NCI-H1105 treated with DMSO at 0.1 percent for 48 hours (cell line): ENCODE measurements at places on chromosomes 3 and 15.

- no peak for DNase-seq
Measured at GRCh38 chr3:104596054-104596453, 770.7 kb upstream of the ALCAM start.

- peak; percentile 18 for DNase-seq
Measured at GRCh38 chr15:100877551-100877950, 2.1 kb upstream of the ALDH1A3 start.

DNA sequence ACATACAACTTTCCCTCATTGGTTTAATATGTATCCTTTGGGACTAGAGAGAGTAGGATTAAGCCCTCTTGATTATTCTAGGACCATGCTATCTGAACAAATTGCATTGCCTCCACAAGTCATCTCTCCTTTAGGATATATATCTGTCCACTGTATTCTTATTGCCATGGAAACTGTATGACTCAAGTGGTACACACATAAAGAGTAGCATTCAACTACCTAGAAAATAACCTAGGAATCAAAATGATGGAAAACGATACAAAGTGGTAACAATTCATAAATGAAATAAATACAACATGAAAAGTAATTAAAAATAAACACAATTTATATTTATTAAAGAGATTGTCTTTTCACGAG lies 212.1 kb upstream of the P2RY1 start:
- DNase-seq, result no peak

GRCh38 chr3:169494982-169495381 lies 168.5 kb downstream of the MECOM start:
- DNase-seq, result peak; percentile 92

DNA sequence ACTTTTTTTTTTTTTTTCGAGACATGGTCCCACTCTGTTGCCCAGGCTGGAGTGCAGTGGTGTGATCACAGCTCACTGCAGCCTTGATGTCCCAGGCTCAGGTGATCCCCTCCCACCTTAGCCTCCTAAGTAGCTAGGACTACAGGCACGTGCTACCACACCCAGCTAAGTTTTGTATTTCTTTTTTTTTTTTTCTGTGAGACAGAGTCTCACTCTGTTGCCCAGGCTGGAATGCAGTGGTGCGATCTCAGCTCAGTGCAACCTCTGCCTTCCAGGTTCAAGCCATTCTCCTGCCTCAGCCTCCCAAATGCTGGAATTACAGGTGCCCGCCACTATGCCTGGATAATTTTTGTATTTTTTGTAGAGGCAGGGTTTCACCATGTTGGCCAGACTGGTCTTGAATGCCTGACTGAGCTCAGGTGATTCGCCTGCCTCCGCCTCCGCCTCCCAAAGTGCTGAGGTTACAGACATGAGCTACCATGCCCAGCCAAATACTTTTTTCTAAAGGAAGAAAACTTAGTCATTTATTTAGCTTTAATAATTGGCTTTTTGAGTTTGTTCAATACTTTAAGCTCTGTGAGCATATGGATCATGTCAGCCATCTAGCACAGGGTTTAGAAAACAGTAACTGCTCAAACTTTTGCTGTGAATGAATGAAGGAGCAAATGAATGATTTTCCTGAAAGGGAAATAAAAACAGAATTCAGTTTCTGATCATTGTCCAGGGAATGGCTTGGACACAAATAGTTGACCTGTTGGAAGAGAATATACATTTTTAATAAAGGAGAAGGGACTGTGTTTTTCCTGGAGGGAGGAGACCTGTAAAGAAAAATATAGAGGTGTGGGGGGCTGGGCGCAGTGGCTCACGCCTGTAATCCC lies 26.0 kb downstream of the UBE2E1 start:
- DNase-seq, result no peak

DNA sequence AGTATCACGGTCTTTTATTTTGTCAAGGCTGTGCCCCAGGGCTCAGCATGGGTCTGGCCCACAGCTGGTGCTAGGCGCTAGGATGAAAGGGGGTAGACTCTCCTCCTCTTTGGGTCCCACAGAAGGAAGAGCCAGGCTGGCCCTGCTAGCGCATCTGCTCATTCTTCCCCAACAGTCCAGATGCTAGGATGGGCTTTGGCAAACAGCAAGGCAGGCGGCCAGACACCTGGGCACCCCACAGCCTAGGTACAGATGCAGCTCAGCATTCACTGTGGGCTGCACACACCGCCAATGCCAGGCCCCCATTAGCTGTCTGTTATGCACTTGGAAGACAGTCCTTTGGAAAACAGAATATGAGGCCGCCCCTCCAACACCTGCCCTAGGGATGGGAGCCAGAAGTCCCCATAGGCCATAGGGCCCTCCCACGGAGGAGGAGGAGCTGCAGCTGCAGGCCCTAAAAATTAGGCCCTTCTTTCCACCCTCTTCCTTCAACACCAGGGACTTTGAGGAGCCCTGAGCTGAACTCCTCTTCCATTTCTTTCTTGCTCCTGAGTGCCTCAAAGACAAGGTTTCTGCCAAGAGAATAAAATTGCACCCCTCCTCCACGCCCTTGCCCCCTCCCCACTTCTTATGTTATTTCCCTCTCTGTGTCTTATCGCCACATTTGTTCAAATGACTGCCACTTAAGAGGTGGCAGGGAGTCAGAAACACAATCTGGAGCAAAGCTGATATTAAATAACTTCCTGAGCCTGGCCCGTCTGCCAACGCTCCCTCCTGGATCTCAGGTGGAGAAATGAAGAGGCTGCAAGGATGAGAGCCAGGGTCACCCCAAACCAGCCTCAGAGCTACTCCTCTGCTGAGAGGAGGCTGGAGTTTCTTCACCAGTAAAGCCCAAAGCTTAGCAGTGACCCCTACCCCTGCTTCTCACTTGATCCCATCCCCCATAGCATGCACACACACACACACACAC lies 13.7 kb downstream of the NTRK3 start:
- no peak for DNase-seq

DNA sequence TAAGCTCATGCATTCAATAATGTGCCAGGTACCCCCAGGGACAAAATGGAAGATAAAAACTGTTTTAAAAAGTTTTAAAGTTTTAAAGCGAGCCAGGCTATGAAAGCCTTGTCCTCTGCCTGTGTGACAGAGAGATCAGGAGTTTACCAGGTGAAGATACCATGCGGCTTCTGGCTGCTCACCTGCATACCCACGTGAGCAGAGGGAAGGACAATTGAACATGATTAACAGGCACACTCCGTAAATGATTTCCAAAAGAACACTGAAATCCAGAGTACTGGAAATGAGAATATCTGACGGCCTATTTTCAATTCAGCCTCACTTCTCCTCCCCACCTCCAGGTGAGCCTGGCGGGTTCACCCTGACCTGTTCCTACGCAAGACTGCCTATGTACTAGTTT lies 42.1 kb downstream of the CCDC191 start:
- DNase-seq, result no peak

- no peak for DNase-seq
Measured at GRCh38 chr3:114762144-114762543, 384.9 kb downstream of the ZBTB20 start.

- no peak for DNase-seq
Measured at GRCh38 chr3:122092460-122093165, 37.5 kb downstream of the CD86 start.

DNA sequence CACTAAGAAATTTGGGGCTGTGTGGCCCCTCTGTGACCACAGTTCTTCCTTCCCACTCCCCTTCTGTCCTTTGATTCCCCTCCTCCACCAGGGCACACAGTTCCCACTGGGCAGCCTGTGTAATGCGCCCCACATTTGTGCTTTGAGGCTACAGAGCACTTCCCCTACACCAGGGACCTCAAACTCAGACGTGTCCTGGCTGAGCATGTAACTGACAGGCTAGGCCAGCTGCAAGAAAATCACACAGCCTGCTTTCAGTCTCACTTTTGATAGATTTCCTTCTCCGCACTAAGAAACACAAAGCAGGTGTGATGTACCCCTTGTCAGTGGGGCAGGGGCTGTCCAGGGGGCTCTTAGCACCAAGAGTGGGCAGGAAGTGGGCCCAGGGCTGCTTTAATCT lies 29.6 kb downstream of the PRKCD start:
- no peak for DNase-seq

- DNase-seq, result peak; percentile 43
Measured at GRCh38 chr15:90266061-90266431, 574 bp downstream of the NGRN start.

DNA sequence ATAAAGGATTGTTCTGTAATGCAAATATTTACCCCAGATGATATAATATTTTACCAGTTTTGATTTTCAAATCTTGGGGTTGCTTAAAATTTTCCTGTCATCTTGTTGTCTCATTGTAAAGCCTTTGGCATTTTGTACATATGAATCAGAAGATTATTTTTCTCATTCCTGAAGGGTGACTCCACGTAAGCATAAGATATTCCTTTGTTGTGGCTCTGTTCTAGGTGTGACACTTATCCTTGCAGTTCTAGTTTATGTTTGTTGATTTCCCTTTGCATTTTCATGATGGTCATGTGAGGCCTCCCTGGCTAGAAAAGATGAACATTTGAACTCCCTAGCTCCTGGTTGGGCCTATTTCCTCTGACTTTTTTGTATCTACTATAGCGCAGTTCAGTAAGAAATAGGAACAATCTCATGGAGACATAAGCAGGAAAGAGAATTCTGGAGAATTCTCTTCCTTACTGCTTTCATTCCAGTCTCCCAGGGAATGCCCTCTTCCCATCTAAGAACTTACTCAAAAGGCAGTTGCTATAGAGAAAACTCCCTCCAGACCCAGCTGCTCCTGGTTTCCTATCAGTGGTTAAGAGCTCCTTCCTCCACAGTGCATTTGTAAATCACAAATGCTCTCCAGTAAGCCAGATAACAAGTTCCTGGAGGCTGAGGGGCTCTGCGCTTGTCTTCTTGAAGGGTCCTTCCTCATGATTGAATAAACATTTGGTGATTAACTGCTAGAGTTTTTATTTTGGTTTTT lies 124.7 kb downstream of the WNT5A start:
- DNase-seq, result no peak

GRCh38 chr3:8987645-8988383 lies 24.5 kb upstream of the RAD18 start:
- no peak for DNase-seq

DNA sequence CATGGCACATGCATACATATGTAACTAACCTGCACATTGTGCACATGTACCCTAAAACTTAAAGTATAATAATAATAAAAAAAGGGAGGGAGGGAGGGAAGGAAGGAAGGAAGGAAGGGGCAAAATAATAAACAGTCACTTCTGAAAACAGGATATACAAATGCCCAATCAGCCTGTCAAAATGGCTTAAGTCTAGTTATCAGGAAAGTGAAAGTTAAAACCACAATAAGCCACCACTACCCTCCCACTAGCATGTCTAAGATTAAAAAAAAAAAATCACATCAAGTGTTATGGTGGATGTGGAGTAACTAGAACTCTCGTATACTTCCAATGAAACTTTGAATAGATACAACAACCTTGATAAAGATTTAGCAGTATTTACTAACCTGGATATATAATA lies 145.6 kb upstream of the GMNC start:
- no peak for DNase-seq

DNA sequence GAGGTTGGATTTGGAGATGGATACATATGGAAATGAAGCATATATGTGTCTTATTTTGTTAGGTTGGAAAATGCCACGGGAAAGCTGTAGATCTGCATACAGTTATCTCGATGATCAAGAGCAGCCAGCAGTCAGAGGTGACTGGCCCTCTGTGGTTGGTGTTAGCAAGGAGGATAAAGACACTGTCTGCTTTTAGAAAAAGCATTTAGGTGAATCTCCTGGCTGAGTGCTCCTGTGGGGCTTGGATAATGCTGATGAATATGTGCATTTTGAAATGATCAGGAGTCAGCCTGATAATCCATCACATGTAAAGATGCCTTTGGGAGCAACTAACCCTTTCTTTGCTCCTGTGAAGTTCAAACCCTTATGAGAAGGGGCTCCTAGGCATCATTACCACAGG lies 24.9 kb upstream of the GLCE start:
- no peak for DNase-seq

DNA sequence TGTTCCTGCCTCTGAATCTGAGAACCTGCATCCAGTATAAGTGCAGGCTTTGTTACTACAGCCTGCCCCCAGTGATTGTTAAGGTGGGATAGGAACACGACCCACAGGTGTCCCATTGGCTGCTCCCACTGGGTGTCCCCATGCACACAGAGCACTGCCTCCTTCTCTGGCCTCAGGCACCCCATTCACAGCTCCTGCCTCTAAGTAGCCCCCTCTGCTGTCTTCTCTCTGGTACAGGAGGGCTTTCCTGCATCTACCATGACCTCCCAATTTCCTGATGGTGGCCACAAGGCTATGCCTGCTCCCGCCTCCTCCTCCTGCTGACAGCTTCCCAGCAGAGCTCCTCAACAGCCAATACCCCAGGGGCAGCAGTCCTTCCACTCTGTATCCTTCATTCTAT lies 238.6 kb upstream of the TMC3 start:
- DNase-seq, result no peak

GRCh38 chr3:104556372-104557078 lies 810.2 kb upstream of the ALCAM start:
- DNase-seq, result no peak

DNA sequence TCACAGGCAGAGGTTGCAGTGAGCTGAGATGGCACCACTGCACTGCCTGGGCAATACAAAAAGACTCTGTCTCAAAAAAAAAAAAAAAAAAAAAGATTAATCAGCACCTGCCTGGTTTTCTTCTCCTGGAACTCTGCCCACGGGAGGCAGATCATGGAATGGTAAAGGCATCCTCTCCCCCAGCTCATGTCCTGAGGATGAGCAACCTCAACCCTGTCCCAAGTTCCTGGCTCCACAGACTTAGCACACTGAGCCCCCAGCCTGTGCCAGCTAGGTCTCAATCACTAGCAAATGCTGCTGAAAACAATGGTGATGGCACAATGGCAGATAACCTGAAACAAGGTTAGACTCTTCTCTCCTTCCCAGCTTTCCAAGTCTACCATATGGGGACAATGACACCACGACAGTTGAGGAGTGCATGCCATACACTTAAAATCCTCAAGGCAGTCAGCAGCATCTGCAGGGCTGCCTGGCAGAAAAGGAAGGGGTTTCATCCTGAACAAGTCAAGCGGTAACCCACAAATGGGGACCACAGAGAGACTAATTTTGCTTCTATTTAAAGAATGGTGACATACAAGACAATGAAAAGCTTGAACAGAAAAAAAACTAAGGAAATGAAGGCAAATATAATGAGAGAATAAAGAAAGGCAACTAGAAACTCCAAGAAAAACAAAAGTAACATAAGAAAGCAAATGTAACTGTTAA lies 4.8 kb downstream of the CLN6 start:
- DNase-seq, result no peak

- DNase-seq, result no peak
Measured at GRCh38 chr15:99993262-99993661, 260.0 kb upstream of the LYSMD4 start.

GRCh38 chr3:1394188-1394587 lies 301.4 kb downstream of the CNTN6 start:
- no peak for DNase-seq

DNA sequence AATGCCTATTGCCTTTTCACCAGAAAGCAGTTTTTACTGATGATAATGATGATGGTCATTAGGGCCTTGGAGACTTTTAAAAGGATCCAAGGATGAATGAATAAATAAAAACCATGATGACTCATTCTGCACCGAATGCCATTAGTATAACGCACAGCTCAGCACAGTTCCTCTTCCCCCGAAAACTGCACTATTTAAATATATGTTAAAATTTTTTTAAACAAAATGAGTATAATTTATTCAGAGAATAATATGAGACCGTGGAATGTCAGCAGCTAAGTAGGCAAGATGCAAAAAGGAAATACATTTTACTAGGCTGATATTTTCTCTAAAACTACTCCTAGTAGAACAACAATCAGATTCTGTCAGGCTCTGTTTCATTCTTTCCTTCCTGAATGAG lies 83.4 kb upstream of the NANOGP8 start:
- no peak for DNase-seq

- DNase-seq, result no peak
Measured at GRCh38 chr3:25027650-25028049, 400.4 kb upstream of the RARB start.
